Hypothalamus (tissue), 51 donors: ENCODE measurements at places on chromosomes 4 and X.

DNA sequence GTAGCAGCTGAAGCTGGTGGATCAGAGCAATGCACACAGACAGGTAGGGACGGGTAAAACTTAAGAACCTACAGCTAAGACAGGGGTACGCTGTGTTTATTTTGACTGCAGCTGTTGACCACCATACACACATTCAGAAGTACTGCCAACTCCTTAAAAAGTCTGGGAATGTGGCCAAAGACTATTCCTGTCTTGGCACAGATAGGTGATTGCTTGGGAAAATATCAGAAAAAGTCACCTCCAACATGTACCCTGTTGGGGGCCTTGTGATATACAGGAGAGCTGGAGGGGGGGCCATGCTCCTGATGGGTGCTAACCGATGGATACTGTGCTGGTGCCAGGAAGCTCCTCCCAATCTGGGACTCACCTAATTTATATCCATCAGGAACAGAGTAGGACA is 121.2 kb downstream of the VCX2 start:
- no peak for DNase-seq

- no peak for DNase-seq
These were observed 377.5 kb downstream of the CENPC start for GRCh38 chr4:67167849-67168248.

GRCh38 chr4:23930750-23931488 is 41.1 kb upstream of the PPARGC1A start:
- DNase-seq: no peak

DNA sequence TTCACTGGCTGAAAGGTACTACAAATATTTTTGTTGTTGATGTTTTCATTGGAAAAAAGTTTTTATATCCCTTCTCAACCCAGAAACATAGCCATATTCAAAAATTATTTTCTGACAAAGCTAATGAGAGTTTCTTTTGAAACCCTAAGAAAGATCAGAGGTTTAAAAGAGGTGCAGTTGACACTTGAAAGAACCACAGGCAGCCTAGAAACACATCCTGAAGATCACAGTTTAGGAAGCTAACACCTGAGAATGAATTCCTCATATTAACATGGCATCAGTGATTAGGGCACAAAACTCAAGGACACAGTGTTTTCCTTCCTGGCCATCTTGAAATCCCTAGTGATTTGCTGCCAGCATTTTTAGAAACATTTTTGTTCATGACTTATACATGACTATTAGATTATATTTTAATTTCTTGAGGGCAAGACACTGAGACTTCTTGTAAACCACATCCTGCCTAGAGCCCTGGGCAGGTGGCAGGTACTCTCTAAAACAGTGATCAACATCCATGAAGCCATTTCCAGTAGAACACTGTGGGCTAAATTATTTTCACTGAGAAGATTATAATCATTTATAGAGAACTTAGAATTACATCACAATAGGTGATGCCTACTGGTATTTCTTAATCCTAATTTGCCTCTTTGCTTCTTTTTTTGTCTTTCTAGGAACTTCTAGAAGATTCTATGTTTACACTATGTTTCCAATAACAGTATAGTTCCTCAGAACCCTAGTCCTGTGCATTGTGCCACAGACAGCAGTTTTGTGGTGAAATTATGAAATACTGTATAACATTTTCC is 80.0 kb downstream of the ARSJ start:
- no peak for DNase-seq
